ENCODE measurements at places on chromosomes 5 and 9. TPM values are rescaled to one million over a fixed set of nuclear protein-coding genes. Genes with fewer than 3 reads are reported as not detected.

- DNase-seq, result no peak
- no peak overlapping the region for H3K4me3 ChIP-seq
- no peaks in the 10 kb centered on the region for H3K4me1 ChIP-seq
- H3K27ac ChIP-seq, result no peak overlapping the region
- no peaks in the 10 kb centered on the region for H3K27me3 ChIP-seq
Measured at GRCh38 chr9:3884736-3885135, 358.9 kb upstream of the RFX3 start.

- H3K36me3 ChIP-seq, result no peaks in the 10 kb centered on the region
- H3K27me3 ChIP-seq, result no peaks in the 10 kb centered on the region
- H3K4me1 ChIP-seq, result no peaks in the 10 kb centered on the region
- H3K4me3 ChIP-seq, result no peak overlapping the region
- no peak overlapping the region for H3K27ac ChIP-seq
Measured at GRCh38 chr5:43711496-43711895, 108.5 kb downstream of the NNT start.

- no peaks in the 10 kb centered on the region for H3K4me1 ChIP-seq
- H3K27ac ChIP-seq, result no peak overlapping the region
- H3K27me3 ChIP-seq, result no peaks in the 10 kb centered on the region
Measured at GRCh38 chr5:157051604-157052245, 7.2 kb downstream of the HAVCR1 start.

- no peaks in the 10 kb centered on the region for H3K36me3 ChIP-seq
- no peak for DNase-seq
- no peak overlapping the region for H3K27ac ChIP-seq
- H3K27me3 ChIP-seq, result no peaks in the 10 kb centered on the region
- no peak overlapping the region for H3K4me3 ChIP-seq
Measured at GRCh38 chr5:74017112-74017511, 391.1 kb downstream of the ARHGEF28 start.

DNA sequence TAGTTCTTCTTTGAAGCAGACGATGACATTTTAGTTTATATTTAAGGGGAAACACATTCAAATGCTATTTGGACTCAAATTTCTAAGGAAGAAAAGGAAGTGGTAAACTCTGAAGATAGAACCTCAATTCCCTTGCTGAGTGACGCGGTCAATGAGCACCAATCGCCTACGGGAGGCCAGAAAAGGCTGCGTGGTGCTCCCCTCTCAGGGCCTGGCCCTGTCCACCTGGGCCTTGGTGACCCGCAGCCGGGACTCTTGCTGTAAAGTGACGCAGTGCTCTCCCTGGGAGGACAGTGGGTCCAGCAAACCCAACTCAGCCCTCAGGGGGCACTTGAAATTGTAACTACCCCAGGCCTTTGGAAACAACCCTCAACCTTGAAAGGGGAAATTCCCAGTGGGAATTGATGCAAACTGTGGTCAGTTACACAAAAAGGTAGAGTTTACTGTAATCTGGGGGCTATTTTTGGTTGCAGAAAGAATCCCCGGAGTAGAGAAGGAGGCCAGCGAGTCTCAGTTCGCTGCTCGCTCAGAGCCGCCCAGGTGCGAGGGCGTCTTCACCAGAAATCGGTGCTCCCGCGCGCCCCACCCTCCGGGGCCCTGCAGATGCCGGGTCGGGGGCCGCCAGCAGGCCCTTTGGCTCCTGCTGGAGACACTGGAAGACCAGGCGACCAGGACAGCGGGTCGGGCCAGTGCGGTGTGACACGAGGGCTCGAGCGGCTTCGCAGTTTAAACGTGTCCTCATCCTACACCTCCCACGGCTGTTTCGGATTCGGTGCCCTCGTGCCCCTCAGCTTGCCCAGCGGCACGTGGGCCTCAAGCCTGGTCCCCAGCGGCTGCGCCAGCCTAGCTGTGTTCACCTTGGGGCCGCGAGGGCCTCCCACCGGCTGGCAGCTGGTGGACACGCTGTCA is 1.4 kb upstream of the ANKRD33B start:
- no peak overlapping the region for H3K27ac ChIP-seq
- no peaks in the 10 kb centered on the region for H3K27me3 ChIP-seq
- peaks cover 19% of the 10 kb centered on the region for H3K4me1 ChIP-seq
- H3K4me3 ChIP-seq, result no peak overlapping the region
- DNase-seq, result no peak

- H3K27me3 ChIP-seq, result no peaks in the 10 kb centered on the region
- DNase-seq, result no peak
- no peak overlapping the region for H3K27ac ChIP-seq
Measured at GRCh38 chr5:33401482-33402390, 39.0 kb upstream of the TARS1 start.

GRCh38 chr5:378301-378891 is 56.9 kb downstream of the AHRR start:
- peaks cover 3% of the 10 kb centered on the region for H3K4me1 ChIP-seq
- H3K4me3 ChIP-seq, result no peak overlapping the region
- no peaks in the 10 kb centered on the region for H3K27me3 ChIP-seq
- peak; percentile 16 for DNase-seq
- H3K27ac ChIP-seq, result no peak overlapping the region

GRCh38 chr9:35374910-35375309 is 115.0 kb upstream of the RUSC2 start:
- no peak overlapping the region for H3K27ac ChIP-seq
- H3K36me3 ChIP-seq, result peaks cover 8% of the 10 kb centered on the region
- H3K4me1 ChIP-seq, result no peaks in the 10 kb centered on the region
- no peak overlapping the region for H3K4me3 ChIP-seq
- no peak for DNase-seq

DNA sequence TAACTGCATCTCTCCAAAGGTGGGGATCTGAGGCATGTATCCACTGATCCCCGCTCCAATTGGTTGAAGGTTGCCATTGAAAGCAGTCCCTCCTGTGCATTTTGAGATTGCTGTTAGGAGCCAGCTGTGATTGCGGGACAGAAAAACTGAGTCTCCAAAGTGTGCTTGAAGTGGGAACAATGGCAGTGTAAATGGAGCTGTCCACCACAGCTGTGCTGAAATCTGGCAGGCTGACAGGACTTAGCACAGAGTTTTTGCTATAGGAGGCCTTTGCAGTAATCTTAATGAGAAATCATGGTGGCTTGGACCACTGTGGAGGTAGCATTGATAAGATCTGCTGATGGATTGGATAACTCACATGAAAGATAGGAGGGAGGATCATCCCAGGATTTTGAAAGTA is 3.3 kb downstream of the RNF20 start:
- H3K27me3 ChIP-seq, result no peaks in the 10 kb centered on the region
- H3K4me3 ChIP-seq, result no peak overlapping the region
- peaks cover 10% of the 10 kb centered on the region for H3K4me1 ChIP-seq
- H3K27ac ChIP-seq, result no peak overlapping the region

DNA sequence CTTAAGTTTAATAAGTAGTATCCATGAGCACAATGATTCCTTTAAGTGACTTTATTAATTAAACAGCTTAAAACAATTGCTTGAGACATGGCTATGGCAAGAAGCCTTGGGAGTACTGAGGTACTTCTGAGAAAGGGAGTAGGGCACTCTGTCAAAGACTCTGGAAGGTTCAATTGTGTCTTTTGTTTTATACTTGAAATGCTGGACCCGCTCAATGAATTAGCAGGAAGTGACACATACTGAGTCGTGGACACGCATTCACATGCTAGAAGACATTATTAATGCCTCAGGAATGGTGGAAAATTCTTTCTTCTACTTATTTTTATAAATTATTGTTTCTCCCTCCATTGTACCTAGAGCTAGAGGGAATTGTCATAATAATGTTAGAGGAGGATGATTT is 347.3 kb upstream of the ZNF608 start:
- H3K36me3 ChIP-seq, result no peaks in the 10 kb centered on the region
- H3K4me1 ChIP-seq, result no peaks in the 10 kb centered on the region
- H3K27ac ChIP-seq, result no peak overlapping the region
- H3K27me3 ChIP-seq, result no peaks in the 10 kb centered on the region
- no peak overlapping the region for H3K4me3 ChIP-seq
- no peak for DNase-seq

DNA sequence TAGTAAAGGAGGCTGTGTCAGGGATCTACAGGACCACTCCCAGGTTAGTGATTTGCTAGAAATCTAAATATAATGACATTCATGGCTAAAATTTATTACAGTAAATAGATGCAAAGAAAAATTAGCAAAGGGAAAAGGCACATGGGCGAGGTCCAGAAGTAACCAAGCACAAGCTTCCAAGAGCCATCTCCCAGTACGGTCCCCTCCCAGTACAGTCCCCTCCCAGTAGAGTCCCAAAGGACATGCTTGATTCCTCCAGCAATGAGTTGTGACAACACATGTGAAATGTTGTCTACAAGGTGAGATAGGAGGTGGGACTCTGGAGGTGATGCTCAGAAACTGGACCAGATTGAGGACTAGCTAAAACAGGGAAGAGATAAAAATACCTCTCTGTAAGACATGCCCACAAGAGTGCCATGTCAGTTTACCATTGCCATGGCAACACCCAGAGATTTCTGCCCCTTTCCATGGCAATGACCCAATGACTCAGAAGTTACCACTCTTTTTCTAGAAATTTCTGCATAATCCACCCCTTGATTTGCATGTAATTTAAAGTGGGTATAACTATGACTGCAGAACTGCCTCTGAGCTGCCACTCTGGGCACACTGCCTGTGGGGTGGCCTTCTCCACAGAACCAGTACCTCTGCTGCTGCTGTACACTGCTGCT is 27.9 kb upstream of the CEMIP2 start:
- no peaks in the 10 kb centered on the region for H3K4me1 ChIP-seq
- no peaks in the 10 kb centered on the region for H3K36me3 ChIP-seq
- H3K4me3 ChIP-seq, result no peak overlapping the region
- DNase-seq, result no peak
- H3K27me3 ChIP-seq, result no peaks in the 10 kb centered on the region

DNA sequence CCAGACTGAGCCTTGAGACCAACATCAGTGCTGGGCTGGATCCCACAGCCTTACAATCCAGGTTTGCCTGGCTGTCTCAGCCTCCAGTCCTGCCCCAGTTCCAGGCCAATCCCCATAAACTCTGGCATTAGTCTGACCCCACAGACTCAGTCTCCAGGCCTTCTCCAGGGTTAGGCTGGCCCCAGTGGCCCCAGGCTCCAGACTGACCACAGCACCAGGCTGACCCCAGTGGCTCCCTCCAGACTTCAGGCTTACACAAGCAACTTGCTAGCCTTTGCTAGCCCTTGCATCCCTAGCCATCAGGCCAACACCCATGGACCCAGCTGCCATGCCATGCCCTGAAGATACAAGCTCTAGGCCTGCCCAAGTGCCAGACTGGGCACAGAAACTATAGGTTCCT is 1326.0 kb upstream of the C9orf72 start:
- H3K4me3 ChIP-seq, result no peak overlapping the region
- no peaks in the 10 kb centered on the region for H3K27me3 ChIP-seq
- no peak overlapping the region for H3K27ac ChIP-seq
- no peak for DNase-seq

- no peaks in the 10 kb centered on the region for H3K36me3 ChIP-seq
- H3K4me3 ChIP-seq, result no peak overlapping the region
- H3K4me1 ChIP-seq, result no peaks in the 10 kb centered on the region
Measured at GRCh38 chr5:147061431-147061830, 173.4 kb upstream of the STK32A start.

DNA sequence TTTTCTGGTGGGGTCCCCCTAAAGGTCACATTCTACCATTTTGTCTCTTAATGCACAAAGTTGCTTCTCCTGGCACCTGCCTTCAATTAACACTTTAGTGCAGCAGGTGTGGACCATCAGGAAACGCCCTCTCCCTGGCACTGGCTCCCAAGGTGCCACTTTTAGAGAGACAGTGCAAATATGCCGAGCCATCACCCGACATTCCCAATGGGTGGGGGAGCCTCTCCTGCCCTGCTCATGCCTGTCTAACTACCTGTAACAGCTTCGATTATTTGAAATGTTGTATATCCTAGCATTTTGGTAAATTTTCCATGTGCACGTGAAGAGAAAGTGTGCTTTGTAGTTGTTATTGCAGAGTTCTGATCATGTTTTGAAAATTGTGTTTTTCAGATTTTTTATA is 13.2 kb upstream of the LRRC14B start:
- DNase-seq, result no peak
- no peak overlapping the region for H3K27ac ChIP-seq
- H3K4me1 ChIP-seq, result no peaks in the 10 kb centered on the region
- H3K4me3 ChIP-seq, result no peak overlapping the region
- no peaks in the 10 kb centered on the region for H3K27me3 ChIP-seq
- H3K36me3 ChIP-seq, result no peaks in the 10 kb centered on the region

- no peak overlapping the region for H3K4me3 ChIP-seq
- H3K27me3 ChIP-seq, result no peaks in the 10 kb centered on the region
- peaks cover 12% of the 10 kb centered on the region for H3K36me3 ChIP-seq
- DNase-seq, result no peak
- no peaks in the 10 kb centered on the region for H3K4me1 ChIP-seq
Measured at GRCh38 chr5:150055326-150056074, 30.9 kb downstream of the CSF1R start.

GRCh38 chr9:81665322-81665871 is 23.9 kb downstream of the TLE1 start:
- no peak for DNase-seq
- H3K27ac ChIP-seq, result no peak overlapping the region
- peaks cover 3% of the 10 kb centered on the region for H3K36me3 ChIP-seq
- H3K4me3 ChIP-seq, result no peak overlapping the region

GABRA1 gene
- not detected for total RNA-seq

TAF1L gene
- total RNA-seq, result not detected

PRDM9 gene
- not detected for total RNA-seq

PCDHB9 gene
- total RNA-seq, result 0.09 TPM

RETREG1 gene
- total RNA-seq, result 5.4 TPM

SURF6 gene
- total RNA-seq, result 4.9 TPM

CARTPT gene
- not detected for total RNA-seq

P4HA2 gene
- total RNA-seq, result 5.1 TPM

PTGS1 gene
- total RNA-seq, result 5.3 TPM

C9orf43 gene
- 1.1 TPM for total RNA-seq

FBXW11 gene
- total RNA-seq, result 37.5 TPM

GPR21 gene
- not detected for total RNA-seq

DMRT3 gene
- not detected for total RNA-seq

SETX gene
- total RNA-seq, result 60.2 TPM

LRRC70 gene
- total RNA-seq, result 2.3 TPM
